ENCODE measurements at places on chromosomes 13 and 19.

GRCh38 chr19:3342246-3342645, 24.1 kb upstream of the NFIC start:
- no peak for DNase-seq

GRCh38 chr19:45613926-45614725, 12.1 kb upstream of the GPR4 start:
- no peak for DNase-seq

DNA sequence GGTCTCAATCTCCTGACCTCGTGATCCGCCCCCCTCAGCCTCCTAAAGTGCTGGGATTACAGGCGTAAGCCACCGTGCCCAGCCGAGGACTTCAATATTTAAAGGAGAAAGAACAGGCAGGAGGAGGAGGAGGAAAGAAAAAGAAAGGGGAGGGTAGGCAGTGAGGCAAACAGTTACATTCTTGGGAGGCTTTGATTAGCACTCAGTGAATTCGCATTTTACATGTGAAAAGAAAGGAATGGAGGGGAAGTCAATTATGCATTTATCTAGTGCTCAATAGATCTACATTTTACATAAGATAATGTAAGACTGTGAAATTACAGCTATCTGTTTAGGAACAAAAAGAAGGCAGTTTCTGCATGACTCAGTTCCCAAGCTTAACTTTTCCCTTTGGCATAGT, 30.9 kb upstream of the CXCL17 start:
- peak; percentile 65 for DNase-seq

DNA sequence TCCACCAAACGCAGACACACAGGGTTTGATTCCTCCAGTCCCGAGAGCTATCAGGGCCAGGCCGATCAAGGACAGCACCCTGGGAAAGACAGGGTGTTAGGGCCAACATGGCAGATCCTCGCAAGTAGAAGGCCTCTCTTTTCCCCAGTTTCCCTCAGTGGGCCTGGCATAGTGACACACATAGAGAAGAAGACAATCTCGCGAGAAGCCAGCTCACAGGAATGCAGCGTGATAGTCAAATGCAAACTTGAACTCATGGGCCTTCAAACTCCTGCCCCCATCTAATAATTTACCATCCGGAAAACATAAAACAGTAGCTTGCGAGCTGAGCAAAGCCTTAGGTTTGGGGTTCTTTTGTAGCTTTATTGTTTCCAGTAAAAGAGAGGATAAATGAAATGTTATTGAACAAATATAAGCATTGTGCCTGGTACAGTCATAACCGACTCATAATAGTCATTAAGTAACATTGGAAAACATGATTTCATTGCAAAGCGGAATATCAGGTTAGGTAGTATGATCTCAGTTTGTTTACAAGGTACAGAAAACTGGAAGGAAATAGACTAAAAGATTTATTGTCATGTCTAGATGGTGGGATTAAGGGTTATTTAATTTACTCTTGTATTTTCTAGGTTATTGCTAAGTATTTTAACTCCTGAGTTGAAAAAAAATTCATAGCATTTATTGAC, 30.5 kb downstream of the SLC15A1 start:
- no peak for DNase-seq

DNA sequence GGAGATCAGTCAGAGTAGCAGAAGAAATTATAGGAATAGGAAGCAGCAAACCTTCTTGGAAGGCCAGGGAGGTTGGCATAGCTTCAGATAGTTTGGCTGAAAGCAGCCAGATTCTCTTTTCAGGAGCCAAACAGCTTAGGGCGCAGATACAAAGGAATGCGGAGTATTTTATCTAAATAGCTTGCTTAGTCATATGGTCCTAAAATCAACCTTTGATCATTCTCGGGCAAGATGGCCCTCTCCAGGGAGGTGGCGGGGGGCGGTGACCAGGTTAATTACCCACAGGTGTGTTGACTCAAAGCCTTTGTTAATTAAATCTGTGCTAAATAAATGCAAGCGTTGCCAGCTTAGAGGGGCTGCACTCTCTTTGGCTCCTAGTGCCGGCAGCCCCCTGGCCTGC, 12.5 kb upstream of the NCR1 start:
- no peak for DNase-seq

DNA sequence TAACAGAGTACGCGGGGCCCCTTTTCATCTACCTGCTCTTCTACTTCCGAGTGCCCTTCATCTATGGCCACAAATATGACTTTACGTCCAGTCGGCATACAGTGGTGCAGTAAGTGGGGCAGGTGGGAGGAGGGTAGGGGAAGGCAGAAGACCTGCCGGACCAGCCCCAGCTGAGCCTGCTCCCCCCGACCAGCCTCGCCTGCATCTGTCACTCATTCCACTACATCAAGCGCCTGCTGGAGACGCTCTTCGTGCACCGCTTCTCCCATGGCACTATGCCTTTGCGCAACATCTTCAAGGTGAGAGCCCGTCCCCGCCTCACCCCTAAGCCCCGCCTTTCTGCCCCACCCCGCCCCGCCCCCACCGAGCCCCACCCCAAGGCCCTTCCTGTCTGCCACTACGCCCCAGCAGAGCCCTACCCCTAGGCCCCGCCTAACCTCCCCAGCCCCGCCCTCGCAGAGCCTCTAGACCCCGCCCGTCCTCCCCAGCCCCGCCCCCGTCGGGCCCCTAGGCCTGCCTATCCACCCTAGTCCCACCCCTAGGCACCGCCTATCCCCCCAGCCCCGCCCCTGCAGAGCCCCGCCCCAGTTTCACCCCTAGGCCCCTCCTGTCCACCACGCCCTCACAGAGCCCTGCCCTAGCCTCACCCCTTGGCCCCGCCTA, 7.7 kb downstream of the NDUFB7 start:
- peak; percentile 71 for DNase-seq

GRCh38 chr19:28843761-28844492, 369.0 kb downstream of the UQCRFS1 start:
- no peak for DNase-seq

DNA sequence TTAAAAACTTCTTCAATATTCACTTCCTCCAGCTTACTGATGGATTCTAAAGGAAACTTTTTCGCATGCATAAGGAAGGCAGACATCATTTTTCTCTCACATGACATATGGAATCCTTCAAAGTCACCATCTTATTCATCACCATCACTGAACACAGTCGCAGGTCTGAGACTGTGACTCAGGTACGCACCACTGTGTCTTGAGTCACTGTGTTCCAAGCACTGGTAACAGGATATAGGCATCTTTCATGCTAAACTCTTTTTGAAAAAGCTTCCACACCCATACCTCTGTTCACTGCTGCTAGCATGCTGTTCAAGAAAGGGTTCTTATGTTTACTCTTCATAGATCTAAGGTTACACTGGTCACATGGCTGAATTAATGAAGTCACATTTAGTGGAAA, 67.0 kb upstream of the SIAH3 start:
- no peak for DNase-seq

DNA sequence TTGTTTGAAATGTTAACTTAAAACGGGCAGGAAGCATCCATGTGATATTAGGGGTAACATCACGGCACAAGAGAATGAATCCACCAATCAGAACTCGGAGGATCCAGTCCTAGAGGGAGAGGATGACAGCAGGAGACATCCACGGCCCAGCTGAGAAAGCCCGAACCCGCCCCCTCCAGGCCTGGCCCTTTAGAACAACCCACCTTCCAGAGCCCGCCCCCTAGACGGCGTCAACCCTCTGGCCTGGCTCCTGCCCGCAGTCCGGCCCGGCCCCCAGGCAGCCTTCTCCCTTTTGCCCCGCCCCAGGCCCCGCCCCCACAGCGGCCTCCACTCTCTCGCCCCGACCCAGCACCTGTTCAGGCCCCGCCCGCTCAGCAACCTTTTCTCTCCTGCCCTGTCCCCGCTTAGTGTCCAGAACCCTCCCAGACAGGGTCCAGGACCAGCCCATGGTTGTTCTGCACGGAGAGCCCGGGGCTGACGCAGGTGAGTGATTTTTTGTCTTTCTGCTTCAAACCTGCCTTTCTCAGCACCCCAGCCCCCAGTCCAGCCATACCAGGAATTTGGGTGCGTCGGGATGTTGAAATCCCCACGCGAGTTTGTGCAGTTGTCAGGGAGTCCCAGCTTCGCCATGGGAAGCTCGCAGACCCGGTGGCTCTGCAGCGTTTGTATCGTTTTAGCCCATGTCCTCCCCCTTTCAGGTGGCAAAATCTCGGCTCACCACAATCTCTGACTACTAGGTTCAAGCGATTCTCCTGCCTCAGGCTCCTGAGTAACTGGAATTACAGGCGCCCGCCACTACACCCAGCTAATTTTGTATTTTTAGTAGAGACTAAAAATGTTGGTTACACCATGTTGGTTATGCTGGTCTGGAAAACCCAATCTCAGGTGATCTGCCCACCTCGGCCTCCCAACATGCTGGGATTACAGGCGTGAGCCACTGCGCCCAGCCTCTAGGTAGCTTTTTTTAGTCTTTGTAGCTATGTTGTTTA, 16.1 kb downstream of the ZNF816 start:
- peak; percentile 83 for DNase-seq

Data from neural progenitor cell (in vitro differentiated cells).